Upper lobe of right lung (tissue), 1 donor: ENCODE measurements at places on chromosomes 16 and 17. TPM values are rescaled to one million over a fixed set of nuclear protein-coding genes. Genes with fewer than 3 reads are reported as not detected.

CNTD1 gene
- 0.14 TPM for total RNA-seq

EVI2A gene
- total RNA-seq: 38.2 TPM

DNA sequence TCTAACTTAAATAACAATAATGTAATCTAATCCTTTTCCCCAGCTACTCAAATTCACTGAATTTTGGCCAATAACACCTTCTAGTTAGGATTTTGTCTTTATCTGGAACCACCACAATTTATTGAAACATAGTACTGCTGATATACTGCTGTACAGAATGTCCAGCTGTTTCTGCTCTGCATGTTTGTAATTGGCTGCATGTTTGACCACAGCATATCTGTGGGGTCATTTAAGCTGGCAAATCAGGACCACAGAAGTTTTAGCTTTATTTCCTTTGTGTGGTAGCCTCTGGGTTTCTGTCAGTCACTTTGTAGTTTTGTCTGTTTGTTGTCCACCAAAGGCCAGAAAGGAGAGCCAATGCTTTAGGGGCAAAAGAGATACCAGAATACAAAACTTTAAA is 22.2 kb upstream of the RAB11FIP4 start:
- no peak for DNase-seq

CACNG3 gene
- not detected for total RNA-seq

HS3ST2 gene
- total RNA-seq: 9.6 TPM

DNA sequence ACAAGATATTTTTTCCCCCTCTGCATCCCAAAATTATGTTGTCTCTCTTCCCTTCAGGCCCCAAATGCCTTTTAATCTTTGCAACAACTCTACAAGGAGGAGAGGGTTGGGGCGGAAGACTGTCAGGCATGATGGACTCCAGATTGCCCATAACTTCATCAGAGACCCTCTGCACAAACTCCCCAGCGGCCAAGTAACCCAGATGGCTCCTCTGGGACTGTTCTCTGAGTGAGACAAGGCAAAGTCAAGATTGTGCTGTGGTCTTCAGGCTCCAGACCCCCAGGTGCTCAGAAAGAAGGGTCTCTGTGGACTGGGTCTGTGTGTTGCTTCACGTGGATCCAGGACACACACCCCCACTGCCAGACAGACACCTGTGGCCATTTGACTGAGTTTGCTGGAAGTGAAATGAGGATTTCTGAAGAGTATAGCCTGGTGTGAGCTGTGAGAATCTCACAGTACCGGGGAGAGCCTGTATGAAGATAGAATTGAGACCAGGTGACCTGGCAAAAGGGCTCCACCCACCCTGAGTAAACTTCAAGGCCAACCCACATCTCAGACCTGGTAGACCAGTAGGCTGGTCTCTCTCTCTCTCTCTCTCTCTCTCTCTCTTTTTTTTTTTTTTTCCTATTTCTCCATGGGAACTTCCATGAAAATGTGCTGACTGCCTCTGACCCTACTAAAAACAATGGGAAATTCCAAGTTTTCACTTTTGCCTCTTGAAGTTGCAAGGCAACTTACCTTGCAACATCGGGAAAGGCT is 354.1 kb downstream of the SOX9 start:
- DNase-seq: no peak

NLGN2 gene
- 11.7 TPM for total RNA-seq

DNA sequence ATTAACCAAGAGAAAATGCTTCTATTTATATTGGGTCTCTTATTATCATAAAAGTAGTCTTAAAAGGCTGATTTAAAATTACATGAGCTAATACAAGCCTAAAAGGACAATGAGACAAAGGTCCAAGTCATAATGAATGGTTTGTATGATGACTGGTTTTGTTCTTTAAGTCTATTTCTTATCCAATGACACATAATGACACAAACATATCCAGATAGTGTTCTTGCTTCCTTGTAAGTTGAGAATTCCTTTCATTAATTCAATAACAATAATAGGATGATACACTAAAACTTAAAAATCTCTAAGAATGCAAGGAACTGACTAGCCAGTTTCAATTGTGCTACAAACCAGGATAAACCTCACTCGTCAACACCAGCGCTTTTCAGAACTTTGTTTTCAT is 244.1 kb downstream of the CEP112 start:
- no peak for DNase-seq

GRCh38 chr17:48127371-48128051 is 19.9 kb downstream of the SNX11 start:
- no peak for DNase-seq

GRCh38 chr17:20930081-20930760 is 112.6 kb downstream of the USP22 start:
- DNase-seq: no peak

TBC1D26 gene
- total RNA-seq: not detected

GRCh38 chr17:81095383-81095762 is 60.4 kb downstream of the BAIAP2 start:
- DNase-seq: no peak

RNF112 gene
- total RNA-seq: 1.6 TPM

- no peak for DNase-seq
These were observed 211.6 kb downstream of the WWOX start for GRCh38 chr16:78310990-78311561.

CHST5 gene
- total RNA-seq: not detected

DNA sequence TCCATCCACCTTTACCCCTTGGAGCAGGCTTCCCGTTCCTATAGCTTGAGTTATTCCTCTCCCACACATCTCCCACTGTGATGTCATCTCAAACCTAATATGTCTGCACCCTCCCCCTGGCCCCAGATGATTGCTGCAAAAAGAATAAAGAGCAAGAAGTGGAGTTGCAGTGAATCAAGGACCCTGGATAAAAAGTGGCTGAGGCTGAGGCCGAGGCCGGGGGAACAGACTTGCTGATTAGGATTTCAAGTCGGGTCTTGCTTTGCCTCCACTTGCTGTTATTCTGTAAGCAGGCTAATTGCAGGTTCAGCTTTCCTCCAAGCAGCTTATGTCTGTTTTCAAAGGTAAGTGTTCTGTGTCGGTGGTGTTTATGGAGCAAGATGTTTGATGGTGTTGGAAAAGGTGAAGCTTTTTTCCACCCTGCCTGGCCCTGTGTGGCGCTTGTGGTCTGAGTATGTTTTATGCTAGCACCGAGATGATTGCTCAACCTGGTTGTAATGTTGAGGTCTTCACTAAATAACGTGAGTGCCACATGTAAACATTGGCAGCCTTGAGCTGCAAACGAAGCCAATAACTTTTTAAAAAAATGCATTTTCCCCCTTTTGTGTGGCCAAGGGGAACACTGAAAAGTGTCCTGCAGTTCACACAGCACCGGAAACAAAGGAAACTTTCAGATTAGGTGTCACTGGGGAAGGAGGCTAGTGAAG is 15.4 kb downstream of the HS3ST3B1 start:
- no peak for DNase-seq

NLRC3 gene
- 5.5 TPM for total RNA-seq

GRCh38 chr16:86597126-86597879 is 19.0 kb downstream of the FOXL1 start:
- DNase-seq: no peak

- no peak for DNase-seq
These were observed 922 bp upstream of the MRPL58 start for GRCh38 chr17:75011401-75012095.

DNA sequence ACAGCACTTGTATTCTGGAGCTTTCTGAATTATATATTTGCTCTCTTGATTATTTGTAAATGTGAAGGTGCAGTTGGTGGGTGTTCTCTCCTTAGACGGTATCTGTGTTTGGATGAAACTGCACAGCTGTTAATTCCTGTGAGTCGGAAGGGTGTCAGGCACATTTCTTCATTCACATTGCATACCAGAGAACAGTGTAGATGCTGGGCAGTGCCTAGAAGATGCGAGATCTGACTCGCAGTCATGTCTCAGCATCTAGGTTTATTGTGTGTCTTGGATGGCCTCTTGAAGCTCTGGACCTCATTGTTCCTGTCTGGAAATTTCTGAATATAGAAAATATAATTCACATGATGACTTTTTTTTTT is 61.2 kb downstream of the CLEC16A start:
- no peak for DNase-seq

GRCh38 chr16:14629919-14630619 is at the start of gene PARN:
PARN (minus strand) TSS chr16:14630260; CDS start chr16:14630125, 135 bp downstream.
- DNase-seq: peak; percentile 98

DNA sequence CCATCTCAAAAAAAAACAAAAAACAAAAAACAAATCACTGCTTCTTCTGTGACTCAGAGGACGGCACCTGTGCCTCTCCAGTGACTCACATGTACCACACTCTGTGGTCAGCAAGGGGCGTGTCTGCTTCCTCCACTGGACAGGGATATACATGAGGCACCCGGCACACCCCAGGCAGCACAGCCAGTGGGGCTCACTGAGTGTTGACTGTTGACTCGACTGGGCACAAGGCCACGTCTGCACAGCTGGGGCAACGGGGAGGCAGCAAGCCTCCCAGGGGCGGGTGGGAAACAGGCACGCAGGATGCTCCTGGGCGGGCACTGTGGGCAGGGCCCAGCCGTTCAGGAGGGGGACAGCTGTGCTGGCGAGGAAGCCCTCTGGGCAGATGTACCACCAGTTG is 64.1 kb downstream of the TIMM22 start:
- peak; percentile 81 for DNase-seq

GFER gene
- 23.1 TPM for total RNA-seq

DNA sequence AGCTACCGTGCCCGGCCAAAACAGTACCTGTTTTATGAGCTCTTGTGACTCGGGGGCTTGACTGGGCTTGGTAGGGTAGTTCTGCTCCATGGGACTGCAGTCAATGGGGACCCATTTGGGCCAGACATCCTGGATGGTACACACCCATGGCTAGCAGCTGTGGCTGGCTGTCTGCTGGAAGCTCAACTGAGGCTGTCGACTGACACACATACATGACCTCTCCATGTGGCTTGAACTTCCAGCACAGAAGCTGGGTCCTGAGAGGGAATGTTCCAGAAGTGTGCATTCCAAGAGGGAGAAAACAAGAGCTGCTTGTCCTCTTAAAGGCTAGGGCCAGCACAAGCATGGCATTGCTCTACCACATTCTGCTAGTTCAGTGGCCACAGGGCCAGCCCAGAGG is 14.9 kb upstream of the NKD1 start:
- DNase-seq: no peak

- no peak for DNase-seq
These were observed 14.3 kb upstream of the INTS2 start for GRCh38 chr17:61942085-61942484.

GRCh38 chr17:67441052-67441895 is 64.2 kb downstream of the PITPNC1 start:
- DNase-seq: peak; percentile 18

- DNase-seq: no peak
These were observed 72.3 kb upstream of the LHX1 start for GRCh38 chr17:36864827-36865430.

OR2C1 gene
- not detected for total RNA-seq

GRCh38 chr16:61892531-61892930 is 143.7 kb downstream of the CDH8 start:
- no peak for DNase-seq

DNA sequence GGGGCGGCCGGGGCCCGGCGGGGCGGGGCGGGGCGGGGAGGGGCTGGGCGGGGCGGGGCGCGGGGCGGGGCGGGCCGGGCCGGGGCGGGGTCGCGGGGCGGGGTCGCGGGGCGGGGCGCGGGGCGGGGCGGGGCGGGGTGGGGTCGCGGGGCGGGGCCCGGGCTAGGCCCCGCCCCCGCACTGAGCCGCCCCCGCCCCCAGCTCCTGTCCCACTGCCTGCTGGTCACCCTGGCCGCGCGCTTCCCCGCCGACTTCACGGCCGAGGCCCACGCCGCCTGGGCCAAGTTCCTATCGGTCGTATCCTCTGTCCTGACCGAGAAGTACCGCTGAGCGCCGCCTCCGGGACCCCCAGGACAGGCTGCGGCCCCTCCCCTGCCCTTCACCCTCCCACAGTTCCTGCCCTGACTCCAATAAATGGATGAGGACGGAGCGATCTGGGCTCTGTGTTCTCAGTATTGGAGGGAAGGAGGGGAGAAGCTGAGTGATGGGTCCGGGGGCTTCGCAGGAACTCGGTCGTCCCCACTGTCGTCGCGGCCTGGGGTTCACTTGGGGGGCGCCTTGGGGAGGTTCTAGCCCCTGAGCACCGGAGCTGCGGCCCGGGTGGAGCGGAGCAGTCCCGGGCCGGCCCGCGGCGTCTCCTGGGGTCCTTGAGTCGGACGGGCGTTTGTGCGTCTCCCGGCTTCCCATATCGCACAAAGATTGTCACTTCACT is 795 bp upstream of the HBM start:
- DNase-seq: no peak

- peak; percentile 67 for DNase-seq
These were observed at the start of gene GPRC5B for GRCh38 chr16:19884611-19885450. GPRC5B (minus strand) TSS chr16:19884848; CDS start chr16:19872845, 12,003 bp downstream.

DNA sequence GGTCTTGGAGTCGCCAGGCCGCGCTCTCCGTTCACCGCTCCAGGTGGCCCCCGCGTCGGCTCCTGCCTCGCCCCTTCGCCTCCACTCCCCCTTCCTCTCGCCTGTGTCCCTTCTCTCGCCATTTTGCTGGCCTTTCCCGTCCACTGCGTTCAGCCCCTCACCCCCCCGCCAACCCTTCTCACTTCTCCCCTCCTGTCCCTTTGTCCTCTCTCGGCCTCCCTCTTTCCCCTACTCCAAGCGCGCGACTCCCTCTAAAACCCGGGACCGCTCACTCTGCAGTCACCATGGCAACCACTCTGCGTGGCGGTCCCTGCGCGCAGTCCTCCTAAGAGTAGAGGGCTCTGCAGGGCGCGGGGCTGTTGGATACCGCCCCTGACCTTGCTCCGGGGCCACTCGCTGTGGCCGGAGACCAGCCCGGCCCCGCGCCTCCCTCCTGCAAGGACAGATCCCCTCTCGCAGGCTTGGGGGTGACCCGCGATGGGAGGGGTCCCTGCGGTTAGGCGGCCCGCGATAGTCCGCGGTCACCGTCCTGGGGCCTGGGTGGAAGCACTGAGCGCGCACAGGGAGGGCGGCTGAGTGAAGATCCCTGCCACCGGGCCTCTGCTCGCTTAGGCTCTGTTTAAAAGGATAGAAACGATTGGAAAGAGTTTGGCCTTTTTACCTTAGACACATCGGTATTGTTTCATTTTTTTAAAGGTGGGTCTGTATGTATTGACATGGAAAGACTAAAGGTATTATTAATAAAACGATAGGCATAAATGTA is 454 bp downstream of the CCDC40 start:
- peak; percentile 71 for DNase-seq

DNA sequence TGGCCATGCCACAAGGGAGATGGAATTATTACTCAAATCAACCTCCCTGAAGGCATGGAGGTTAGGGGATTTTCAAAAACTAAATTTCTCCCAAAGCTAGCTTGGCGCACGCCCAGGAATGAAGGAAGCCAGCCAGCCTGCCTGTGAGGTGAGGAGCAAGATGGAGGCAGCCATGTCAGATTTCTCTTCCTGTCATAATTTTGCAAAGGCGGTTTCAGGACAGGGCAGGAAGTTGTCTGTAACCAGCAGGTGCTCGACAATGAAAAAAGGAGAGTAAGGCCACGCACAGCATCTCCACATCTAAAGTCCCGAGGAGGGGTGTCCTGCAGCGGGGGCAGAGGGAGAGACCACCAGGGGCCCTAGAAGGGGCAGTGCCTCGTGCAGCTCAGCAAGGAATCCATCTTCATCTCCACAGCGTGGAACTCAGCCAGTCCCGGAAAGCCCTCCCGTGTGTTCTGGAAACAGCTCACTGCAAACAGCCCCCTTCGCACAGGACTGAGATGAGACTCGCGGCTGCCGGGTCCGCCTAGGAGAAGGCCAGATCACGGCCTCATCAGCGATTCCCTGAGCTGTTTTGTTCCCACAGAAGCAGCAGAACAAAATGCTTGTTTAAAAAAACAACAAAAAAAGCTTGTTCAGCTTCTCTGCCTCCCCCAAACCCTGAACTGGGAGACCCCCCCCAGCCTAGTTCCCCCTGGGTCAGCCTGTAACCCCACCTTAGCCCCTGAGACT is 47.8 kb downstream of the SLC7A5 start:
- DNase-seq: no peak
